LNCaP clone FGC (cell line): ENCODE measurements at places on chromosomes 7 and 10.

GRCh38 chr7:31071645-31072029 lies 19.5 kb downstream of the ADCYAP1R1 start:
- DNase-seq = no peak

DNA sequence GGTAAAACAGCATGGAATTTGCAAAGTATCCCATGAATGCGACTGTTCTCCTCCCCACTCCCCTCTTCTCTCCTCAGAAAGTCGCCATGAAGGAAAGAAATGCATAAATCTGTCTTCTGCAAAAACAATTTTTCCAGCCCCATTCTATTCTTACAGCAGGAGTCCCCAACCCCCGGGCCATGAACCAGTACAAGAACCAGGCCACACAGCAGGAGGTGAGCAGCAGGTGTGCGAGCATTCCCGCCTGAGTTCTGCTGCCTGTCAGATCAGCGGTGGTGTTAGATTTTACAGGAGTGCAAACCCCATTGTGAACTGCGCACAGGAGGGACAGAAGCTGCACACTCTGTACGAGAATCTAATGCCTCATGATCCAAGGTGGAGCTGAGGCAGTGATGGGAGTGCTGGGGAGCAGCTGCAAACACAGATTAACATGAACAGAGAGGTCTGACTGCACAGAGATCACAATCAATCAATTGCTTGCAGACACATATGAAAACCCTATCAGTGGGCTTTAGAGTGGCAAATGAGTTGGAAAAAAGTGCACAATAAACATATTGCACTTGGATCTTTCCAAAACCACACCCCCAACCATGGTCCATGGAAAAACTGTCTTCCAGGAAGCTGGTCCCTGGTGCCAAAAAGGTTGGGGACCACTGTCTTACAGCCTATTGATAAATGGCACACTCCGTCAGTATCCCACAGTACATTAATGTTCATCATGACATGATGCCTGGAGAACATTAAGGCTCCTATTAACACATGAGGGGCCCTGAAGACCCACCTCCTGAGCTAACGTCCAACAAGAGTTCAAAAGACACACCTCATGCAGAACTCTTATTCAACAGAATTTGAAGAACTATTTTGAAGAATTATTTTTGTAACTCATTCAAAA lies 205.0 kb downstream of the PTPRN2 start:
- DNase-seq = no peak

DNA sequence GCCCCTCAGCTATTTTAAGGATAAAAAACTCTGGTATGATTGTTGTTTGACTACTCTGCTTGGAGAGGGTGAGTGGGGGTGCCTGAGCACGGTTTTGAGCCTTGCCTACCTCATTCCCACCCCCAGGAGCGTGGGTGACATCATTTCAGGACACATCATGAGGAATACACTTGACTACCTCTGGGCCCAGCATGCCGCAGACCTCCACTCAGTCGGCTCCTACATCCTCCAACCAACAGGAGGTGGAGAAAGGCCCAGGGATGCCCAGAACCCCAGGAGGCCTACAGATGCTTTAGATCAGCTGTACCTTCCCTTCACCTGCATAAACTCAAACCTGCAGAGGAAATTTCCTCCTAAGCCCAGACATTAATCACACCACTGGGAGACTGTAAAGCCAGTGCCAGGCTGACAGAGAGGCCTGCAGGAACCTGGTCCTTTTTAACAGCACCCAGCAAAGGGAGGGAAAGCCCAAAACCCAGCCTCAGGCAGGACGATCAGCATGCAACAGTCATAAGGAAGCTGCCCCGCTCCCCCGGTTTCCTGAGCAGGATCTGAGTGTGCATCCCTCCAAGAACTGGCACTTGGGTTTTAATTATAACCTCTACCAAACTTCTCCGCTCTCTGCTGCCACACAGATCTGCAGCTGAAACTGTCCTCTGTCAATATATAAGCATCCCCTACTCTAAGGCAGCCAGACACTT lies 61.7 kb upstream of the ZNRF2 start:
- no peak for DNase-seq

GRCh38 chr10:73855413-73855812 lies 18.9 kb downstream of the CAMK2G start:
- DNase-seq = no peak

GRCh38 chr7:17405786-17406185 lies 107.3 kb downstream of the AHR start:
- no peak for DNase-seq

- DNase-seq = no peak
These were observed 22.7 kb downstream of the SLC35G1 start for GRCh38 chr10:93916257-93917063.

DNA sequence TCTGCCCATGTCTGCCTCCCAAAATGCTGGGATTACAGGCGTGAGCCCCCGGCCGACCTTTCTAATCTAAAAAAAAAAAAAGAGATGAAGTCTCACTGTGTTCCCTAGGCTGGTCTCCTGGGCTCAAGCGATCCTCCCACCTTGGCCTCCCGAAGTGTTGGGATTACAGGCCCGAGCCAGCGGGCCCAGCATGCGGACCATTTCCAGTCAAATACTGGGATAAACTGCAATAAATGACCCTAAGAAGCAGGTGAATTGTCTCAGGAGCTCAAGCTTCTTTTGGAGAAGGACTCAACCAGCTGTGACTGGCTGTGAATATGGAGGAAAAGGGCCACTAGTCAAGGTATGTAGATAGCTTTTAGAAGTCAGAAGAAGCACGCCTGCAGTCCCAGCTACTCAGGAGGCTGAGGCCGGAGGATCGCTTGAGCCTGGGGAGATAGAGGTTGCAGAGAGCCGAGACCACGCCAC lies 550 bp upstream of the CREM start:
- no peak for DNase-seq

- no peak for DNase-seq
These were observed 71.3 kb upstream of the VWC2 start for GRCh38 chr7:49702099-49702498.

DNA sequence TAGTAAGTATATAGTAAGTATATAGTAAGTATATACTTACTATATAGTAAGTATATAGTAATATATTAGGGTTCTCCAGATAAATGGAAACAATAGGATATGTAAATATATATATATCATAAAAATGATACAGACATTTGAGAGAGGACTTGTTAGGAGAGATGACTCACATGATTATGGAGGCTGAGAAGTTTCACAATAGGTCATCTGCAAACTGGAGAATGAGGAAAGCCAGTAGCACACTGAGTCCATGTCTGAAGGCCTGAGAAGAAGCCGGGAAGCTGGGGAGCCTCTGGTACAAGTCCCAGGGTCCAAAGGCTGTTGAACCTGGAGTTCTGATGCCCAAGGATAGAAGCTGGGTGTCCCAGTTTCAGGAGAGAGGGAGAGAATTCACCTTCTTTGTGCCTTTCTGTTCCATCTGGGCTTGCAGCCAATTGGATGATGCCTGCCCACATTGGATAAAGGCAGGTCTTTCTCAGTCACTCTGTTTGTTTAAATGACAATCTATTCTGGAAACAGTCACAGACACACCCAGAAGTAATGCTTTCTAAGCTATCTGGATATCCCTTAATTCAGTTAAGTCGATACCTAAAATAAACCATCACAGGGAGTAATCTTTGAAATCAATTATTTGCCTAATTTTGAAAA lies 205.5 kb upstream of the CDC14C start:
- DNase-seq = no peak

GRCh38 chr7:25844102-25844870 lies 307.7 kb upstream of the NFE2L3 start:
- DNase-seq = no peak
